SJSA1 (cell line): ENCODE measurements at places on chromosomes 2 and 18.

- no peak for DNase-seq
These were observed 37.7 kb downstream of the NETO1 start for GRCh38 chr18:72830109-72830508.

GRCh38 chr2:202221873-202222272, 16.5 kb downstream of the SUMO1 start:
- peak; percentile 6 for DNase-seq

GRCh38 chr18:8807488-8807805, 102.1 kb downstream of the MTCL1 start:
- DNase-seq: no peak

DNA sequence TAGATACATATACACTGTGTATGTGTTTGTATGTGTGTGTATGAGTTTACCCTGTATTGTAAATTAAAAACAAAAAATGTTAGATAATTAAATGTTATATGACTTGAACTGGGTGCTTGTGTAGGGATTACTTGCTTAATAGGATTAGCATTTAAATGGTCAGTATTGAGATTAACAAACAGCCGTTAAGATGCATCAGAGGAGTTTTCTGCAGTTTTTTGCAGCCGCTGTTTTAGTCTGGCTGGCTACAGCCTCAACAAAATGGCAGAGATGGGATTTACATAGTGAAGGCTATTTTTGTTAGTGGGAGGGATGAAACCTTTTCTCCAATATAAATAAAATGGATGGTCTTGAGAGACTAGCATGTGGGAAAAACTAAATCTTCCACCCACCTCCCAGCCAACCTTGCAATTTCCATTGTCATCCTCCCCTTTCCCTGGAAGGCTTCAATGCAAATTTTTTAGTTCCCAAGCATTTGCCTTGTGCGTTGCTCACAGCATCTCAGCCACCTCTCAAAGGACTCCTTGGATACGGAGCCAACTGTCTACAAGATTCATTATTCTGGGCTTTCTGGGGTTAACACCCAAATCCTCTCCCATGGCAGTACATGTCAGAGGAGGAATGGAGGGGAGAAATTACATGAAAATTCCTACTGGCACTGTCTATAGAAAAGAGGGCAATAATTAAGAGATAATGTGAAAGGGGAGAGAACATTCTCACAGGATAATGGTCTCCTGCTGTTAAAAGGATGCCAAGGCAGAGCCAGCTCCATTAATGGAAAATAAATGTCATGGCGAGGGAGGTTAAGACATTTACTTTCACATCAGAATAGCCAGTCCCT, 351.9 kb downstream of the CDH2 start:
- no peak for DNase-seq

- no peak for DNase-seq
These were observed 52.0 kb upstream of the TRIM43 start for GRCh38 chr2:95539836-95540235.
